NCI-H1092 (cell line): ENCODE measurements at places on chromosomes 1 and 21.
A peak's percentile ranks its signal among the peaks of the same experiment; 100 is the strongest.

DNA sequence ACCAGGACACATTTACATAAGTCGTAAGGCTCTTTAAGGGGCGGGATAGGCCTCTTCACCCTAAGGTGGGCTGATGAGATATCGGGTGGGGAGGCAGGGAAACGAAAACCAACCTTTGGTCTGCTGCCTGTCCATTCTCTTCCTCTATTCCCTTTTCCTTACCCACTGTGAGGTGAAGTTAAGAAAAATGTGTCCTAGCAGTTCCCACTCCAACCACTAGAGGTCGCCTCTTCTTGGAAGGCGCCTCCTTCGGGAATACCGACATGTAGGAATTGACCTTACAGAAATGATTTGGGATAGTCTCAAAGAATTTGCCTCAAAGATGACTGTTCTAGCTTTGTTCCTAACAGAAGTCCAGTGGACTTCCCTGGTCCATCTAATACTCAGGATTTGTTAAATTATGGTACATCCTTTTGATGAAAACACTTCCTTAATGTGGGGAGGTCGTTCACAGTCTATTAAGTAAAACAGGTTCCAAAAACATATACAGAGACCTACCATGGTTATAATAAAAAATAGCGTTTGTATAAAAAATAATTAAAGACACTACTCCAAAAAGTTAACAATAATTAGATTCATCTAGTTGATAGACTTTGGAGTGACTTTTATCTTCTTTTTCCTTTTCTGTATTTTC lies 14.1 kb downstream of the AZIN2 start:
- peak; percentile 55 for DNase-seq

GRCh38 chr1:156970017-156970416 lies 49.6 kb downstream of the LRRC71 start:
- no peak for DNase-seq

DNA sequence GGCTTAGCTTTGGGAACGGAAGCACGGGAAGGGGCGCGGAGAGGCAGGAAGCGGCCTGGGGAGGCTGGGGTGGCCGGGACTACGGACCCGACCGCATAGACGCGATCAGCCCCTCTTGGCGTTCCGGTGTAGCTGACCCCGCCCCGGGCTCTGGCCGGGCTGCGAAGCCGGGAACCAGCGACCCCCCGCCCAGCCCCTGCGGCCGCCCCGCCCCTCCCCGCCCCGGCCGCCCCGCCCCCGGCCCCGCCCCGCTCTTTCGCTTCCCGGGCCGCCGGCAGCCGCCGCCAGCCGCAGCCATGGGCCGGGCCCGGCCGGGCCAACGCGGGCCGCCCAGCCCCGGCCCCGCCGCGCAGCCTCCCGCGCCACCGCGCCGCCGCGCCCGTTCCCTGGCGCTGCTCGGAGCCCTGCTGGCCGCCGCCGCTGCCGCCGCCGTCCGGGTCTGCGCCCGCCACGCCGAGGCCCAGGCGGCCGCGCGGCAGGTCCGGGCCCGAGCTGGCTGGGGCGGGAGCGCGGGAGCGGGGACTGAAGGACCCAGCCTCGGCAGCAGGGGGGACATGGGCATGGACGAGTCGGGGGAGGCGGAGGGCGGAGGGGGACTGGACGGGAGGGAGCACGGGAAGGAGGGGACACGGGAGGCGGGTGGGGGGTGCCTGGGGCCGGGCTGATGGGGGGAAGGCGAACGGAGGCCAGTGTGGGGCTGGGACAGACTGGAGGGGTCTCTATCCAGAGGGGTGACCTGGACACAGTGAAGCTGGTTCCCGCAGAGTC lies at the start of gene SELENON:
SELENON (plus strand) TSS at position 259 of the 768 bp plus-strand sequence; CDS start at position 297, 38 bp downstream.
- DNase-seq = peak; percentile 53

DNA sequence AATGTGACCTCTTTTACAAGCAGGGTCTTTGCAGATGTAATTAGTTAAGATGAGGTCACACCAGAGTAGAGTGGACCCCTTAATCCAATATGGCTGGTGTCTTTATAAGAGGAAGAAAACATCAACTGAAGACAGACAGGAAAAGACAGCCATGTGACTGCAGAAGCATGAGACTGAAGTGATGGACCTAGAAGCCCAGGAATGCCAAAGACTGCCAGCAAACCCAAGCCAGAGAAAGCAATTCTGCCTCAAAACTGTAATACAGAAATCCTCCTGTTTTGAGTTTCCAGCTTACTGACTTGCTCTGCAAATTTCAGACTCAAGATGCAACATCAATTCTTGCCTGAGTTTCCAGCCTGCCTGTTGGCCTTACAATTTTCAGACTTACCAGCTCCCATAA lies 17.3 kb downstream of the ENAH start:
- DNase-seq = no peak

DNA sequence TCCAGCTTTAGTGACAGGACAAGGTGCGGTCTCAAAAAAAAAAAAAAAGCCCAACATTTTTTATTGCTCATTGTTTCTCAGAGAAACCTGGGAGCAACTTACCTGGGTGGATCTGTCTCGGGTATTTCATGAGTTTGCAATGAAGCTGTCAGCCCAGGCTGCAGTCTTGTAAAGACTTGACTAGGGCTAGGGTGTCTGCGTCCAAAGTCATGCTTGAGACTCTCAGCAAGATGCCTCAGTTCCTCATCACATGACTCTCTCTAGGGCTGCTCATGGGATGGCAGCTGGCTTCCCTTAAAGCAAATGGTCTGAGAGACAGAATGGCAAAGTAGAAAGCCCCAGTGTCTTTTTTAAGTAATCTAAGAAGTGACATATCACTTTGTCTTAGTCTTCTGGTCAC lies 8.1 kb downstream of the GABPA start:
- no peak for DNase-seq

DNA sequence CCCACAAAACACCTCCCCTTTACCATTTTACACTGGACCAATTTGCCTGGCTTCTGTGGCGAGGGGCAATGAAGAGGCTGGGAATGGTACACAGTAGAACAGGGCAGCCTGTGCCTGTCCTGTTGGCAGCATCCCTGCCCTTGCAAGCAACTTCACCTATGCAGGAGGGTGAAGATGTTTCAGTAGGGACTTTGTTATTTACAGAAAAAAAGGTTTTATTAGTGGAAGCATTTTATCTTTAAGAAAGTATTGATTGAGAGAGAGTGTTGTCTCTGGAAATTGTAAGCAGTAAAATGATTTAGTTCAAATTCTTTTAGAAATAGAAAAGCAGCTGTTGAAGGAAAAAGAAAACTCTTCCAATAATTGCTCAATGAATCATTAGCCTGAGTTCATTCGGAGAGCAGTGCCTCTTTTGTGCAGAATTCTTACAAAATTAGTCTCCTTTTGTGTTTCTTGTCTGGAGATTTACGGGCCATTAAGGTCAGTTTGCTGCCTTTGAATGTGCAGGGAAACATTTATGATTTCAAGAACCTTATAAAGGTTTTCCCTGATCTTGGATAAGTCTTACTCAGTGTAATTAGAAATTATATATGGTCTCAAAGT lies 49.1 kb downstream of the HHAT start:
- no peak for DNase-seq
